ENCODE measurements at places on chromosomes 6 and 20.

GRCh38 chr6:28002161-28002560 lies 45.1 kb downstream of the OR2B6 start:
- DNase-seq, result no peak

- no peak for DNase-seq
These were observed 420.1 kb upstream of the SULF2 start for GRCh38 chr20:48205281-48205782.

- DNase-seq, result no peak
These were observed 571 bp downstream of the ITCH start for GRCh38 chr20:34363465-34364222.

- no peak for DNase-seq
These were observed 64.4 kb downstream of the UBE2V1 start for GRCh38 chr20:50048420-50049166.

DNA sequence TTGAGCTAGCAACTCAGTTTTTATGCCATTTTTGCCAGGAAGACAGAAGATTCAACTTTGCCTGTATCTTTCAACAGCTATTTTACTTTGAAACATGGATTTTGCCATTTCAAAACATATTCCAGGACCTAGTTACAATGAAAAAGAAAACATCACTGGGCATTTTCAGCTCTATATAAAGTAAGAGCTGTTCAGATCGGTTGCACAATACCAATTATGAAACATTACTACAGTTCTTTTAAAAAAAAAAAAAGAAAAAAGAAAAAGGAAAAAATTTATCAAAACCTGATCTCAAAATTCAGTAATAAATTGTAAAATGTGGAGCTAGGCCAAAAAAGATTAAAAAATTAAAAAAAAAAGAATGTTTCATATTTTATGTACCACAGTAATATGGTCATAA lies 15.6 kb downstream of the BCLAF1 start:
- DNase-seq, result no peak

- no peak for DNase-seq
These were observed 210.1 kb upstream of the HDDC2 start for GRCh38 chr6:125511809-125512396.

DNA sequence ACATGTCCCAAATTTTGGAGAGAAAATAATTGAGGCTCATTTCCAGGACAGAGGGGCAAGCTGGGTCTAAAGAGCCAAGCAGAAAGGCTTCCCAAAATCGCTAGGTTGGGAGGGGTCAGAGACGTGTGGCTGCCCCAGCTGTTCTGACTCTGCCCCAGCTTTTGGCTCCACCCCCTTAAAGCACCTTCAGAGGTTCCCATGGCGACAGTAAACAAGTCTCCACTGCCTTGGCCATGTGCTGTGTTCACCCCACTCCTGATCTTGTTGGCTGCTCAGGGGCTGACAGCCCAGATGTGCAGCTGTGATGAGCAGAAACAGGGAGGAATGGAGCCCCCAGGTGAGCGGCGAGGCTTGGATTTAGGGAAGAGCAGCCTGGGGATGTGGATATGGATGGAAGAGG lies 72.8 kb upstream of the SPTLC3 start:
- DNase-seq, result no peak

GRCh38 chr20:33689973-33690372 lies 3.8 kb upstream of the E2F1 start:
- no peak for DNase-seq

- DNase-seq, result no peak
These were observed 68.5 kb upstream of the ARMC2 start for GRCh38 chr6:108779536-108780275.

DNA sequence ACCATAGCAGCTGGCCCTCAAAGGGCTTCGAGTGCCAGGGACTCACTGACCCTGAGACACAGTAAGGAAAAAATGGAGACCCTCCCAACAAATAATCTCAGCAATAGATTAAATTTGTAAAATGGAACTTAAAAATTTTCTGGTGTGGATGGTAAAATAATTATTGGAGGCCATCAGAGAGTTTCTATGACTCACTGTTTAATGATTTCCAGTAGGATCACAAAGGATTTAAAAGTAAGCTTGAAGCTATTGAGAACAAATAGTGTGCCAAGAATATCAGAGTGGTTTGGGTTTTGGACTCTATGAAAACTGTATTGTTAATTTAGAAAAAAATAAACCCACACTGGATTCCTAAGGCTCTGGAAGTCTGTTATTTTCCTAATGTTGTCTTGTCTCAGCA lies 115.2 kb upstream of the AKIRIN2 start:
- DNase-seq, result no peak

DNA sequence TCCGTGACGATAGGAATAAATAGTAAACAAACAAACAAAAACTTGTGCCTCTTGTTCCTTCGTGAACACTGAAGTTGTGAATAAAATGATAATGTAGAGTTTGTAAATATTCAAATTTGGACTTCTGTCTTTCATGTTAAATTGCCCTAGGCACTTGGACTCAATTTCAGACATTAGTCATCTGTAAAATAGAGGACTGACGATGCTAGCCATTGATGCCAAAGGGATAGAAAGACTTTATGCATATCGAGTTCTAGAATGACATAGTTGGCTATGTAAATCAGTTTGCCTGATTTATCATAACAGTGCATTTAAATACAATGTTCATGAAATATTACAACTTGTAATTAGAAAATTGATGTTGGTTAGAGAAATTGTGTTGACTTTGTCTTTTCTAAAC lies 45.9 kb upstream of the FLRT3 start:
- DNase-seq, result no peak

GRCh38 chr6:111631018-111631417 lies 25.3 kb upstream of the TRAF3IP2 start:
- no peak for DNase-seq

DNA sequence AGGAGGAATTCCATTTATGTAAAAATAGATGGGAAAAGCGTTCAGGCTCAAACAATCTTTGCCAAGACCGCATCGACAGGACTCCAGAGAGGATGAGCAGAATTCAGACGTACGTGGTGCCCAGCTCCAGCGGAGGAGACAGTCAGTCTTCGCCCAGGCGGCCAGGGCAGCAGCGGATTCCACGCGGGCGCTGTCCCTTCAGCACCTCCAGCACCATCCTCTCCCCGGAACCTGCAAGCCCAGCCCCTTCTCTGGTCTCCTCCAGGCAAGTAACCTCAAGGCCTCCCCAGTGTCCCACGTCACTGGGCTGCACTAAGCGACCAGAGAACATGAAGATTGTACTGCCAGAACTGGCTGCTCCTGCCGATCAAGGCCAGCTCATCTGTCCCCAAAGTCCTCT lies 2.8 kb upstream of the KCNQ2 start:
- DNase-seq, result no peak

DNA sequence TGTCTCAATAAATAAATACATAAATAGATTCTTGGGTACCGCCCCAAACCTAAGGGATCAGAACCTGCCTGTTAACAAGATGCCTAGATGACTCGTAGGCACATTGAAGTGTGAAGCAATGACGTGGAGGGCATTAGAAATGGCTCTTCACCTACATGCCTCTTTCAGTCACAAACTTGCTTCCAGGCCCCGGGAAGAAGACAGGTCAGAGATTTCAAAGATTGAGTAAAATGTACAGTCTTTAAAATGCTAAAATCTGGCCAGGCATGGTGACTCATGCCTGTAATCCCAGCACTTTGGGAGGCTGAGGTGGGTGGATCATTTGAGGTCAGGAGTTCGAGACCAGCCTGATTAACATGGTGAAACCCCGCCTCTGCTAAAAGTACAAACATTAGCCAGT lies 480.8 kb upstream of the JARID2 start:
- no peak for DNase-seq

DNA sequence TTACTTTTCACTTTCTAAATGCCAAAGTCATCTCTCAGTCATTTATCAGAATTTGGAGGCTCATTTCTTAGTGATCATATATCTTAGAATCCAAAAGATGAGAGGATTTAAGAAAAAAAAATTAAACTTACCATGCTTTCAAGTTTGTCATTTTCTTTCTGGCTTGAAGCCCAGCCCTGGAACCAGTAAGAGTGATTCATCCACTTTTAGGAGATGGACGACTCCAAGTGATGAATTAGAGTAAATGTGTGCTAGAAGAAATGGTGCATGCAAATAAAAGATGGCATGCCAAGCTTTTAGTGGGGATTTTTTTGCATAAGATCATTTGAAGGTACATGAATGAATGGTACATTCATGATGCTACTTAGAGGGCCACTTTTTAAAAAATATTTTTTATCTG lies 20.1 kb downstream of the PLCB1 start:
- peak; percentile 58 for DNase-seq

GRCh38 chr6:4506223-4506622 lies 270.0 kb upstream of the CDYL start:
- no peak for DNase-seq

DNA sequence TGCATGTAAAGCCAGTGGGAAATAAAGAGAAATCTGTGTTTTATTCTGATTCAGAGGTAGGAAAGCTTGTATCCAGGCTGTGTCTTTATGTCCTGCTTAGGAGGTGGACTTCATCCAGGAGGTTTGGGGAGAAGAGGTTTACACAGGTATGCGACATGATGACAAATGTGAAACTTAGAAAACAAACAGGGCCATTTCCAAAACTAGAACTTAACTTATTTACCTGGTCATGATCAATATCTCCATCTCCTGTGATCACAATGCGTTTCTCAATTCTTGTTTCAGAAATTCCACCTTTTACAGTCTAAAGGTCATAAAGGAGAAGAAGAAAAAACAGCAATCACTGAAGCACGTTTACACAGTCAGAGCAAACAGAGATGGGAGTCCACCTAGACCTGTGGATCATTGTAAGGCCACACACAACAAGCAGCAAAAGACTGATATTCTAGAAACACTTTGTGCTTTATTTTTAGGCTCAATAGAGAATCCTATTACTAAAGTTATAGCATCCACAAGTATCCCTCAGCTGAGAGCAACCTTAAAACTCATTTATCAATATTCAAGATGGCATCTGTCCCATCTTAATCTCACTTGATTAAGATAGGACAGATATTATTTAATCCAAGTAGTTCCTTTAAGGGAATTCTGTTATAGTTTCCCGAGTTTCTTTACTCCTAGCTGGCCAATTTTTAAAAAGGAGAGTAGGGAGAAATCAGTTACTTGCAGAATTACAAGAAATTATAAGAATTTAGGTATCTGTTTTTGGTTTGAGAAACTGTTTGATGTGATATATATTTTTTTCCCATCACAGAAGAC lies 36.4 kb downstream of the SMLR1 start:
- DNase-seq, result no peak

DNA sequence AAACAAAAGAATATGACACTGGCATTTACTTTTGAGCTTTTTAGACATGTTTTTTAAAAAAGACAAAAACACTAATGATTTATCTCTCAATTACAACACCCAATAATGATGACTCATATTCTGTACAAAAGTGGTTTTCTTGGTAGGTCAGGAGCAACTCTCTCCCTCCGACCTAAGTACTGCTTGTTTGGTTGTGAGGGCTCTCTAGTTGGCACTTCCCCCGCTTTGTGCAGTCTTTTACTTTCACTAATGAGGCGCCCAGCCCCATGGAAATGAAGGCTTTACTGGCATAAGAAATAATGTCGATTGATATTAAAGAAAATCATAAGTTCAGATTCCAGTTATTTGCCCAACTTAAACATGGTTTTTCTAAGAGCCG lies 1.3 kb downstream of the KPNA5 start:
- DNase-seq, result no peak

DNA sequence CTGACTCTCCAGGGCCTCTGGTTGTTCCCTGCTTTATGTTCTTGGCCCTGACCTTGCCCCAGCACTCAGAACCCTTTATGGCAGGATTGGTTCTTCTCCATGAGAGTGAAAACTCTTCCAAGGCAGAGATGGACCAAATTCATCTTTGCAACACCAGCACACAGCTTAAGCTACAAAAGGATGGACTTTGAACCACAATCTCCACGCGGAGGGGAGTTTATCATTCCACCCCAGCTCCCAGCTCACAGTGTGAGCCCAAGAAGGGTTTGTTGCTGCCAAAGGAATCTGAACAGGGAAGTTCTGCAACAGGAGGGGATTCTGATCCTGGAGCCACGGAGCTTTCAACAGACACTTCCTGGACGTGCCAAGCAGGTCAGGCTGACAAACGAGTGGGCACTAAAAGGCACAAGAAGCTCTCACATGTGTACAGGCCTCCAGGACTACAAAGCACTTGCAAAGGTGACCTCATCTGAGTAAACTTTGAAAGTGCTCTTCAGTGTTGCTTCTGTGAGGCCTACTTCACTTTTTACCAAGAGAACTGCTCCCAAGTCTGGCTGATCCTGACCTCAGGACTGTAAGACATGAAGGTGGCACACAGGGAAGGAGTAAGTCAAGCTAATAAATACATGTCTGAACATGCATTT lies 8.9 kb downstream of the FITM2 start:
- DNase-seq, result no peak

- DNase-seq, result no peak
These were observed 5.2 kb downstream of the EBF4 start for GRCh38 chr20:2697768-2698167.

DNA sequence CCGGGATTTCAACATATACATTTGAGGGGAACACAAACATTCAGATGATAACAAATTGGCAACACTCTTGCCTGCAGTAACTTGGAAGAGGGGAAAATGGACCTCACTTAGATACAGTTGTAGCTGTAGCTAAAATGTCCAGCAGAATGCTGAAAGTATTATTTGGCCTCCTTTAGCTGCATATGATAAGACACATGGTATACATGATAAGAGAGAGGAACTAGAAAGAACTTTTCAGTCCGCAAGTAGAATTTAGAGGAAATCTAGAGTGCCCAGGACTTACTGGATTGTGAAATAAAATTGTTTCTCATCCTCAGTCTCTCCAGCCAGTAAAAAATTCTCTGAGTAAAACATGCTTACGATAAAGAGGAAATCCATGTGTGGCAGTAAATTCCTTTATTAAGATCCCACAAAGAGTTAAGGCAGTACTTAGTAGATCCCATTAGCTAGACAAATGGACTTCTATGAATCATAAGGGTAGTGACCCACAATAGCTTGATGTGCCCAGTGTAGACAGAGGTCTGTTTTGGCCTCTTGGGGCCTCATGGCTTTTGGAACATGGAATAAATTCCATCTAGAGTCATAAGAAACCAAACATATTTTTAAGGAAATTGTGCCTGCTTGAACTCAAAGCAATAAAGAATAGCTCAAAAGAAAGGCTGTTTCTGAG lies 87.9 kb upstream of the RBM24 start:
- no peak for DNase-seq

DNA sequence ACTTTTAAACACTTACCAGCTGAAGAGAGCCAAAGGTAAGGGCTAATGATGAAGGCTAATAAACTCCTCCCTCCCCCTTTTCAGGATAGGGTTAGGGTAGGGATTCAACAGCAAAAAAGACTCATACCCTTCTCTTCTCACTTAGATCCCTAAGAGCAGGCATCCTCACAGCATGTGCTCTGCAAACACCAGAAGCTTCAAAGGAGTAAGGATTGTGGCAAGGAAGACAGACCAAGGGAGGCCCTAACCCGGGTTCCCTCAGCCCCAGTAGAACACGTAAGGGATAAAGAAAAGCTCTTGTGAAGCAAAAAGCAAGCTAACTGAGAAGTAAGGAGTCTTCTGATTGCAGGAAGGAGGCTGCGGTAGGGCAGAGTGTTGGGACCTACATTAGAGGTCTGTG lies 11.6 kb downstream of the MAP3K7 start:
- DNase-seq, result no peak

GRCh38 chr6:51585264-51585663 lies 502.1 kb downstream of the PKHD1 start:
- DNase-seq, result no peak

GRCh38 chr6:47202644-47203205 lies 107.0 kb downstream of the TNFRSF21 start:
- DNase-seq, result no peak

GRCh38 chr20:35988910-35989463 lies 20.6 kb downstream of the CNBD2 start:
- no peak for DNase-seq

All from GM04504 (cell line).